ENCODE measurements at places on chromosomes 13 and 19.
A peak's percentile ranks its signal among the peaks of the same experiment; 100 is the strongest.

DNA sequence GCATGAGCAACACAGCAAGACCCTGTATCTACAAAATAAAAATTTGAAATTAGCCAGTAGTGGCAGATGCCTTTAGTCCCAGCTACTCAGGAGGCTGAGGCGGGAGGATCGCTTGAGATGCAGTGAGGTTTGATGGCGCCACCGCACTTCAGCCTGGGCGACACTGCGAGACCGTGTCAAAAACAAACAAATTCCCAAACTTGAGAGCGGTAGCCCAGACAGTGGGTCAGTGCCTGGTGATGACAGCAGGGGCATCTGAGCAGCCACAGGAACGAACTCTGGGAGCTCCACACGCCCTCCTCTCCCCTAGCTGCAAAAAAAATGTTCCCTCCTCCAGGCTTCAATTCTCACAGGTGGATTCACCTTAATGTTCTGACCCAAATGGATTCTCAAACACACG lies 14.1 kb downstream of the ZNF490 start:
- DNase-seq, result no peak

DNA sequence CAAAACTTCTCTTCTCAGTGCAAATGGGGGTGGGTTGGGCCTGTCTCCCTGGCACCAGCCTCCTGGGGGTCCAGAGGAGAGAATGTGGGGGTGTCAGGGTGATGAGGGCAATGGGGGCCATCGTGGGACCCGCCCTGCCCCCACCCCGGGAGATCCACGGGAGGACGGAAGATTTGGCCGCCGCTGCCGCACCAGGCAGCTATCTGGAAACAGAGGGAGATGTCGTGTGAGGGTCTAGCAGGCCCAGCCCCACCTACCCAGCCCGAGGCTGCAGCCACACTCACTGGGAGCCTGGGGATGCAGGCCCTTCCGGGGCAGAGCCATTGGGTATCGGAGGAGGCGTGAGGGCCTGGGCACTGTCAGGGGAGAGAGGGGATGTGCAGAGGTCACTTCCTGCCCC lies 1.8 kb upstream of the TMEM86B start:
- no peak for DNase-seq

GRCh38 chr13:43783820-43784219 lies 3.0 kb downstream of the ENOX1 start:
- no peak for DNase-seq

- DNase-seq, result no peak
Observed at GRCh38 chr13:110161112-110161882, 145.7 kb downstream of the COL4A1 start.

DNA sequence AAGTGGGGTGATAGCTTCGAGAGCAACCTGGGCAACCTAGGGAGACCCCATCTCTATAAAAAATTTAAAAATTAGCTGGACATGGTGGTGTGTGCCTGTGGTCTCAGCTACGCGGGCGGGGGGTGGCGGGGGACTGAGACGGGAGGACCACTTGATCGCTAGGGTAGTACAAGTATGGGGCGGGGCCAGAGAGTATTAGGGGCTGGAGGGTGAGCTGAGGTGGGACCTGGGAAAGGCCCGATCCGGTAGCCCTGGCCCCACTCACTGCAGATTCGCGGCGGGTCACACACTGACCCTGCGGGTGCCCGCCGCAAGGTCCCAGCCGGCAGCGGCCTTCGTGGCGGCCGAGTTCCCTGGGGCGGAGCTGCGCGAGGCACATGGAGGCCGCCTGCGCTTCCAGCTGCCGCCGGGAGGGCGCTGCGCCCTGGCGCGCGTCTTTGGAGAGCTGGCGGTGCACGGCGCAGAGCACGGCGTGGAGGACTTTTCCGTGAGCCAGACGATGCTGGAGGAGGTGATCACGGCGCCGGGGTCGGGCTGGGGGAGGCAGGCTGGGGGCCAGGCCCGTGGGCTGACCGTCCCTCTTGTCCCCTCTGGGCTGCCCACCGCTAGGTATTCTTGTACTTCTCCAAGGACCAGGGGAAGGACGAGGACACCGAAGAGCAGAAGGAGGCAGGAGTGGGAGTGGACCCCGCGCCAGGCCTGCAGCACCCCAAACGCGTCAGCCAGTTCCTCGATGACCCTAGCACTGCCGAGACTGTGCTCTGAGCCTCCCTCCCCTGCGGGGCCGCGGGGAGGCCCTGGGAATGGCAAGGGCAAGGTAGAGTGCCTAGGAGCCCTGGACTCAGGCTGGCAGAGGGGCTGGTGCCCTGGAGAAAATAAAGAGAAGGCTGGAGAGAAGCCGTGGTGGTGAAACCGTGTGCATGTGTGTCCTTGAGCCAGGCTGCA lies 2.0 kb upstream of the ARHGAP45 start:
- no peak for DNase-seq

- DNase-seq, result no peak
Observed at GRCh38 chr19:28010656-28011055, 1202.3 kb downstream of the UQCRFS1 start.

GRCh38 chr19:49411681-49412326 lies 11.4 kb downstream of the PTH2 start:
- DNase-seq, result no peak

DNA sequence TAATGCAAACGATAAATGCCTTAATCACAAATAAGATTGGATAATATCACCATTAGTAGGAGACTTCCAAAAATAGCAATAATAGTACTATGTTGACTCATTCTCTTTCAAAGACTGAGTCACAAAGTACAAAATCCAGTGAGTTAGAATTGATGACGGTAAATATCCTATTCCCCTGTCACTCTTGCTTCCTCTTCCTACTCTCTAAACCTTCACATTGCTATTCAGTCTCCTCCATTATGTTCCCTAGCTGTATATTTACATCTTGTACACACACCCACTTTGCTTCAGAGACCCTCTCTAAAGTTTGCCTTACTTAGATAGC lies 26.3 kb upstream of the INTS6 start:
- DNase-seq, result no peak

DNA sequence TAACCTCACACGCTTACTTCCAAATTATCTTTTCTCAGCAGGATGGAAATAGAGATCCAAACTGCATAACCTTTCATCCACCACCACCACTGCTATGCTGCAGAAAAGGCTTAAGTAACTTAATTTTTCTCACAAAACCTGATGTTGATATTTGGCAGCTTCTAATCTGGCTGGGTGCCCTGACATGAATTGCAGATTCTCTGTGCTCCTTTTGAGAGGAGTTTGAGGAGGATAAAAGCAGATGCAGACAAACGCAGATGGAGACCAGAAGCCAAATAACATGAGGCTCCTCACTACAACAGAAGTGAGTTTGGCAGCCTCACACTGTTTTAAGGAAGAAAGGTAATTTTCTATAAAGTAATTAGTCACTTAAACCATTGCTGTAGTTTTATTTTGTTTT lies 646.2 kb upstream of the ATXN8OS start:
- no peak for DNase-seq

- no peak for DNase-seq
Observed at GRCh38 chr13:92843549-92843948, 383.1 kb upstream of the GPC6 start.

GRCh38 chr19:1746401-1747284 lies 6.7 kb upstream of the ONECUT3 start:
- no peak for DNase-seq

DNA sequence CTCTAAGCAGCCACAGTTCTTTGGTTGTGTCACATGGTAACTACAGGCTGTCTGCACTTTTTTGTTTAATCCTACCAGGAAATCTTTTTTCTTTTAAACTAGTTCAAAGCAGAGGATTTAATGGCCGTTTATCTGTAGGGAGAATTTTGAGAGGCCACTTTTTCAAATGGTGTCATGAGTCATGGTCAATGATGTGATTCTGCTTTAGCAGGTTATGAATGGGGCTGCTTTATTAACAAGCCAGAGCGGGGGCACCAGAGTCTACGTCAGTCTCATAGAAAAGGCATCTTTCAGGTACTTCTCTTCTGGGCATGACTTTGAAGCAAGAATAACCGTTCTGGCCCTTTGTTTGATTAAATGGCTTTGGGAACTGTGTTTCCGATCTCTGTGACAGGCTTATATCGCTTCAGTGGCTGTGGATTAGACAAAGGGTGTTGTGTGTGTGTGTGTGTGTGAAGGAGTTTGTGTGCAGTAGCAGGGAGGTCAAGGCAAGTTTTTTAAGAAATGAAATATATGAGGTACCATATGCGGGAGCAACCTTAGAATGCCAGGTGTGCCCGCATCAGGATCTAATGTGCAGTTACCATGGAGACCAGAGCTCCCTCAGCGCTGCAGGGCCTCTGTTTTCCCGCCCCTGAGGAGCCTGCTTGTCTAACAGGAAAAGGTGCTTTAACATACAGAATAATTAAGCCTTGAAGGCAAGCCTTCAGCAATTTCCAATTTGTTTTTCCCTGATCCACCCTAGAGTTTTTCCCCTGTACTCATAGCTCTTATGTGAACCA lies 120.5 kb downstream of the KATNAL1 start:
- DNase-seq, result no peak

DNA sequence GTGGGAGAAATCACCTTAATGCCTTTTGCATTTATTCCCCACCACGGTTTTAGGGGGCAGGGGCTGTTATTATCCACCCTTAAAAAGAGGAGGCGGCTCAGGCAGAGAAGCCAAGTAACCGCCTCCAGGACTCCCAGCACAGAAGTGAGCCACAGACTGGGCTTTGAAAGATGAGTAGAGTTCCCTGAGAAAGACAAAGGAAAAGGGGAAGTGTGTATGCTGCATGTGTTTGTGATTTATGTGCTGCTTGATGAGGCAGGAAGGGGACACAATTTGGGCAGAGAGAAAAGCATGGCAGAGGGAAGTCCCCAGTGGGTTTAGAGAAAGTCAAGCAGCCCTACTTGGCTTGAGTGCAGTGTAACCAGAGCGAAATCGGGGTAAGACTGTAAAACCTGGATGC lies 85.0 kb downstream of the DOCK9 start:
- DNase-seq, result no peak

DNA sequence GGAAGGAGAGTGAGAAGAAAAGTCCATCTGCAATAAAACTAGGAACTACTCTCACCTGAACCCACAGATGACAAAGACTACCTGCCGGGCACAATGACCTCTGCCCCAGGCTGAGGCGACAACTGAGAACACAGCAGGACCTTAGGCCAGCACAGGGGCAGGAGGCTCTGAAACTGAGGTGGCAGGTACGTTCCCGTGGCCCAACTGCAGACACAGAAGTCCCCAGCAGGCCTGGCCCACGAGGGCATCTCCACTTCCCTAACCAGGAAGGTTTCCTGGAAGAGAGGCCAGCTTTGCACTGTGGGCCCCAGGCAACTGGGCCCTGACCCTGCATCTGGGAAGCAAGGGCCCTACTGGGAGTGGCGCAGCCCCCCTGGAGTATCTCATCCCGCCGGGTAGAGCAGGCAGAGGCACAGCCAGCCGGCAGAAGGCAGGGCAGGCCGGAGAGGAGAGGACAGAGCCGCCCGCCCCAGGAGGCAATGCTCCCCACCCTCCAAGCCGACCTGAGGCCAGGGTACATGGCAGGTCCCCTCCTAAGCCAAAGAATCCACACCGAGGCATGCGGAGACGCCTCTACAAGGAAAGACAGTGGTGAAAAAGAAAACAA lies 32.7 kb downstream of the STK24 start:
- no peak for DNase-seq

DNA sequence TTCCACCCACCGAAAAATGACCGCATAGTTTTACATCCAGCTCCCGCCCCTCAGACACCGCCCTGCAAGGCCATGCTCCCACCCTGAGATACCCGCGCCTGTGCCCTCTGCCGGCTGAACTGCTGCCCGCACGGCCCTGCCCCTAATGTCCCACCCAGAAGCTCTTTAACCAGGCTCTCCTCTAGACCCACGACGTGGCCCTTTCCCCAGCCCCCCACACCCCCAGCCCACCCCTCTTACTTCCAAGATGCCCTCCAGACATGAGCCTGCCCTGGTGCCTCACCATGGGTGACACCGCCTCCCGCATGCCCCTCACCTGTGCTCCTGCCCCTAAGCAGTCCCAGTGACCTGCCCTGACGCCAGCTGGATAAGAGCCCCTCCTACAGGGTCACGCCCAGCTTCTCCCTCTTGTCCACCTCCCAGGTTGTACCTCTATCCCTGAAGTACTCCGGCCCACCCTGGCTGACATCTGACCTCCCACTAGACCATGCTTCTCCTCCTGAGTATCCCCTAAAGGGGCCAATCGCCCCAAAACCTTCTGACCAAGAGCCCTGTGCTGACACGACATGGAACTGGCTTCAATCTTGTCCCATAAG lies 51.2 kb downstream of the COLGALT1 start:
- no peak for DNase-seq

DNA sequence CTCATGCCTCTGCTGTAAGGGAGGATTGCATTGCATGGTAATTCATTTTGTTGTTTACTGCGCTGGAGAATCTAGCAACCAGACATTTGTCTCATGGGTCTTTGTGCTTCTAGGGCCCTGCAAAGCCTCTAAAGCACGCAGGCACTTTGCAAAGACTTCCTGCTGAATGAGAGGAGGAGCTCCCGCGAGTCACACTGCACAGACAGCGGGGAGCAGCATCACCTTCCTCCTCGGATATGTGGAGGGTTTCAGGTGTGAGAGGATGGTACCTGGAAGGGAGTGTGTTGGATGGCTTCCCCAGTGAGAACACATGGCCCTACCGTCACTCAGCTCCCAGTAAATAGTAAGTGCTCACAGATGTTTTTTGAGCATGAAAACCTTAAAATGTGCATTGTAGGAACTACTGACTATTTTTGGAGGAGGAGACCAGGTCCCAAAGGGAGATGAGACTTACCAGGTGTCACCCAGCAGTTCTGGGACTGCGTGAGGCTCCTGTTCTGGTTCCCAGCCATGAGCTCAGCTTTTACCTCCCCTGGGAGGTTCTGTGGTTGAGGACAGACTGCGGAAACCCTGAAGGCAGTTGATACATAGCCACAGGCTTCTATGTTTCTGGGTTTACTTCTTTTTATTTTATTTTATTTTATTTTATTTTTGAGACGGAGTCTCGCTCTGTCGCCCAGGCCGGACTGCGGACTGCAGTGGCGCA lies 278.0 kb downstream of the FGF9 start:
- DNase-seq, result no peak

GRCh38 chr19:49363268-49364082 lies at the start of gene DKKL1:
TSS of gene DKKL1 (plus strand) at chr19:49363877. CDS start at chr19:49363999, 122 bp downstream.
- DNase-seq, result peak; percentile 97

DNA sequence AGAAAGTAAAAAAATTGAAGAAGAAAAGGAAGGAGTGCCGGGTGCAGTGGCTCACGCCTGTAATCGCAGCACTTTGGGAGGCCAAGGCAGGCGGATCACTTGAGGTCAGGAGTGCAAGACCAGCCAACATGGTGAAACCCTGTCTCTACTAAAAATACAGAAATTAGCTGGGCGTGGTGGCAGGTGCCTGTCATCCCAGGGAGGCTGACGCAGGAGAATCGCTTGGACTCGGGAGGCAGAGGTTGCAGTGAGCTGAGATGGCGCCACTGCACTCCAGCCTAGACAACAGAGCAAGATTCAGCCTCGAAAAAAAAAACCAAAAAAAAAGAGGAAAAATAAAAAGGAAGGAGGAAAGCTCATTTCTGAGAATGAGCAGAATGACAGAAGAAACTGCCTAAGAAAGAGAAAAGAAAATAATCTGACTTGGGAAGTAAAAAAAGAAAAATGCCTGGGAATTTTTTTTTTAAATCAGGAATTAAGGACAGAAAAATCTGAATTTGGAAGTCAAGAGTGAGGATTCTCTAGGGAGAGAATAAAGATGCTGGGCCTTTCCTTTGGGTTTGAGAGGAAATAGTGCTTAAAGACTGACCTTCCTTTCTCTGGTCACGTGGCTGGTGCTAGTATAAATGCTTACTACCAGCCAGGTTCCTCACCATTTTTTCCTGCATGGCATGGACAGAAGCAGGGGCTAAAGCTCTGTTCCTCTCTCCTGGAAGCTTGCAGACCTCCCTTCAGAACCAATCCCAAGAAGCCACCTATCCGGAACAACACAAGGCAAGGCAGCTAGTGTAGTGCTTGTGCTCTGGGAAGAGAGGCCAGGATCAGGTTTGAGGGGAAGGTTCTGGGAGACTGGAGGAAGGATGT lies at the start of gene FFAR2:
TSS of gene FFAR2 (plus strand) at position 652 of the 864 bp plus-strand sequence. CDS start 1,458 bp downstream, outside the sequence.
- DNase-seq, result no peak

Data from right renal pelvis (tissue), 4 donors.